Esophagus (tissue), 2 donors: ENCODE measurements at places on chromosomes 2 and 18. TPM values are rescaled to one million over a fixed set of nuclear protein-coding genes. Genes with fewer than 3 reads are reported as not detected.

Gene EFR3B
- 0.12 TPM for polyA plus RNA-seq

Gene TRABD2A
- polyA plus RNA-seq: 0.32 TPM

Gene TRIB2
- polyA plus RNA-seq: 10.0 TPM

Gene SLC25A12
- 8.9 TPM for polyA plus RNA-seq

Gene TEKT4
- polyA plus RNA-seq: 0.02 TPM

Gene BOLL
- not detected for polyA plus RNA-seq

Gene TLX2
- not detected for polyA plus RNA-seq

Gene MC2R
- polyA plus RNA-seq: not detected

Gene GALNT5
- polyA plus RNA-seq: 5.6 TPM

Gene GAL3ST2
- 0.10 TPM for polyA plus RNA-seq

Gene PLGLB1
- polyA plus RNA-seq: 4.5 TPM

Gene MARCO
- polyA plus RNA-seq: 0.18 TPM

Gene RAB17
- 7.0 TPM for polyA plus RNA-seq

Gene CCDC121
- 1.0 TPM for polyA plus RNA-seq

Gene IGFBP5
- 46.5 TPM for polyA plus RNA-seq

Gene HEATR5B
- 7.7 TPM for polyA plus RNA-seq

Gene DPP10
- polyA plus RNA-seq: 0.13 TPM

Gene CTAGE1
- polyA plus RNA-seq: not detected

Gene GRHL1
- polyA plus RNA-seq: 61.8 TPM

Gene SLC5A7
- not detected for polyA plus RNA-seq

Gene CCDC68
- 1.4 TPM for polyA plus RNA-seq

Gene TEX44
- not detected for polyA plus RNA-seq

Gene LBX2
- 0.12 TPM for polyA plus RNA-seq

Gene RGPD3
- 0.12 TPM for polyA plus RNA-seq
